Activated CD8-positive, alpha-beta T cell treated with anti-CD3 and anti-CD28 coated beads, Interleukin-2, amount 10 ng/mL, durations not matched to agents 7 days and 5 days (primary cell): ENCODE measurements at places on chromosomes 5 and 9. TPM values are rescaled to one million over a fixed set of nuclear protein-coding genes. Genes with fewer than 3 reads are reported as not detected.

DNA sequence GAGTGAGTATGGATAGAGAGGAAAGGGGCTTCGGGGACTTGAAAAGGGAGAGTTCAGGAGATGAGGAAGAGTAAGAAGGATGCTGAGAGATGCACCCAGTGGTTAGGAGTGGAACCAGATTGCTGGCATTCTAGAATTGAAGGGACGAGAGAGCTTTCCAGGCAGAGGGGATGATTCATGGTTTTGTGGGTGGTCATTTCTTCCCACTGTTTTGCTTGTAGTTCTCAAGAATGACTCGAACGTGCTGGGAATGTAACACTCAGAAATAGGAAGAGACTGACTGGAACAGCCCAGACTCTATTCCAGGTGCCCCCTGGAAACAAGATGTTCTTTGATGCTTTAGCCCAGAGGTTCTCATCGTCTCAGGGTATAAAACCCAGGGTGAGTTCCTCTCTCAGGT is 294.2 kb downstream of the ICE1 start:
- DNase-seq = no peak

DNA sequence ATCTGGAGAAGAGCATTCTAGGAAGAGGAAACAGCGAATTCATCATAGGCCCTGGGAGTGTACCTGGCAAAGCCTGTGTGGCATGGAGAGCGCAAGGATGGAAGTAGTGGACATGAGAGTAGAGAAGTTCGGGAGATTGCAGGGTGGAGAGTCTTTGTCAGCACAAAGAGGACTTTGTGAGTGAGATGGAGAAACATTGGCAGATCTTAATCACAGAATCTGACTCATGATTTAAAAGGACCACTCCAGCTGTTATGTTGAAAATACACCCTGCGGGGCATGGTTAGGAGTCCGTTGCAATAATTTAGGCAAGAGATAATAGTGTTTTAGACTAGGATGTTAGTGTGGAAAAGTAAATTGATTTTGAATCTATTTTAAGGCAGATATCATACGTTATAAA is 116.9 kb downstream of the HACD4 start:
- DNase-seq = no peak

DNA sequence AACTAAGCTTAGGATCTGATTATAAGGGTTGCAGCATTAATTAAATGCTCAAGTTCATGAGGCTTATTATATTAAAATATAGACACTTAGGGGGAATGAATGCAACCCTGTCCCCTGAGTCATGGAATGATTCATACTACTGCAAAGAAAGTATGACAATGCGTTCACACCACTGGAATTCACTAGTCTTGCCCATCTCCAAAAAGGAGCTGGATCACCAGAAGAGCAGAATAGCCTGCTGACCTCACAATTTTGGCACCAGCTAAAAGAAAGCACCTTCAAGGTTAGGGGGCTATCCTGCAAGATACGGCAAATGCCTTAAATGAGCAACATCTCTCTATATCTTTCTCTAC is 32.0 kb upstream of the TMED7 start:
- DNase-seq = no peak

DNA sequence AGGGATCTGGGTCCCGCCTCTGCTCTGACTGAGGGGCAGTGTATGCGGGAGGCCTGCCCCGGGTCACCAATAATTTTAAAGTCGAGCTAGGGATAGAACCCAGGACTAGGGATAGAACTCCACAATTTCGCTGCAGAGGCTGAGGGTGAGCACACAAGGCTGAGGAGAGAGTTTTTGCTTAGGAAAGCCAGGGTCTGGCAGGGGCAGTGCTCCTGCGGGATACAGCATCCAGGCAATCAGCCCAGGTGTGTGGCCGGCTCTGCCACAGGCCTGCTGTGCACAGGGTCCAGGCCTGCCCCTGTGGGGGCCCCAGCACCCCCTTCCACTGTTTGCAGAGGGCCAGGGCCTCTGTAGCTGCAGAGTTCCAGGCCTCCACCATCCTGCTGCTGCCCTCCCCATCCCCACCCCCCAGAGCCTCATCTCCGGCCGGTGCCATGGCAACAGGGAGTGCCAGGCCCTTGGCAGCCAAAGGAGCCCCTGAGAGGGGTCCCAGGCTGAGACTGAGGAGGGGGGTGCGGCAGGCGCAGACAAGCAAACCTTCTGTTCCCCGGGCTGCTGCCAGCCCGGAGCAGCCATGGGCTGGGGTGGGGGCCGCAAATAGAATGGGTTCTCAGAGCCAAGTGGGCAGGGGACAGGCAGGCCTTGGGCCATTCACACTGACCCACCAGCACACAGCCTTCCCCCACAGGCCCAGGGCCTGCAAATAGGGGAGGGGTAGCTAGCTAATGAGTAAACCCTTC is 8.6 kb downstream of the PDGFRB start:
- DNase-seq = no peak

The RNF180 gene
- total RNA-seq = not detected
